ENCODE measurements at places on chromosomes 6 and 20. TPM values are rescaled to one million over a fixed set of nuclear protein-coding genes. Genes with fewer than 3 reads are reported as not detected.

DNA sequence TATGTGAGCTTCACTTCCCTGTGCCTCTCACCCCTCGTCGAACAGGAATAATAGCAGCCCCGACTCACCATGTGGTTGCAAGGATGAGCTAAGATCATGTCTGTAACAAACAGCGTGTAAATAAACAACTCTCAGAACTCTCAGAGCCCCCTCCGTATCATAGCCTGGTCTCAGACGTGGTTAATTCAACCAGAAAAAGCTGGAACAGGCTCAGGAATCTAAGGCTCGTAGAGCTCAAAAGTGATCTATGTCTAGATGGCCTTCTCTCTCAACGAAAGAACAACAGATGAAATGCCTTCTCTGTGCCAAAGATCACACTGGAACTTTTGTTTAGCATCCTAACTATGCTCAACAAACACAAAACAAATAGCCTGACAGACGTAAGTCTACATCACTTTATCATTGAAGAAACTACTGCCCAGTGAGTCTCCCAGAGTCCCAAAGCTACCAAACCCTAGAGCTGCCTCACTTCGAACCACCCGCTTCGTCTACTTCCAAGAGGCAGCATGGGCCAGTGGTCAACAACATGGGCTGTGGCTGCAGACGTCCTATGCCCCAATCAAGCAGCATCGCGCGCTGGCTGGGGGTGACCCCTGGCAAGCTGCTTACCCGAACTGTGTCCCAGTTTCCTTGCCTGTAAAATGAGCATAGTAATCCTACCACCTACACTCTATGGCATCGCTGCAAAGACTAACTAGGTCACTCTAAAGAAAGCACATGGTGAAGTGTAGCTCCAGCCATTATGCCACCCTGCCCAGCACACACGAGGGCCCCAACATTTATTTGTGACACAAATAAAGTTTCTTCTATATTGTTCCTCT lies 35.1 kb downstream of the NFATC2 start:
- no peak for DNase-seq

DNA sequence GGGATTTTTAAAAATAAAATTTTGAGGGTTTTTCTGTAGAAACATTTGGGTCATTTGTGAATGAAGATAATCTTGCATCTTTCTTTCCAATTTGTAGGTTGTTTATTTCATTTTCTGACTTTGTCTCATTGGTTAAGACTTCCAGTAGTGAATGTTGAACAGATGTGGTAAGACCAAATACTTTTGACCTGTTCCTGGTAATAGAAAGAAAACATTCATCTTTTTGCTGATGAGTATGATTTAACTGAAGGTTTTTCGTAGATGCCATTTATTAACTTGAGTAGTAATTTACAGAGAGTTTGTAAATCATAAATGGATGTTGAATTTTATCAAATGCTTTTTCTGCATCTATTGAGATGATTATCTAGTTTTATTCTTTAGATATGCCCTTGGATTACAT lies 416.1 kb upstream of the CITED2 start:
- DNase-seq, result no peak

The TMEM200A gene
- not detected for total RNA-seq

GRCh38 chr6:150254770-150255169 lies 111.9 kb downstream of the PPP1R14C start:
- DNase-seq, result no peak

The PNPLA1 gene
- not detected for total RNA-seq

GRCh38 chr6:55957961-55958422 lies 82.6 kb upstream of the BMP5 start:
- DNase-seq, result no peak

DNA sequence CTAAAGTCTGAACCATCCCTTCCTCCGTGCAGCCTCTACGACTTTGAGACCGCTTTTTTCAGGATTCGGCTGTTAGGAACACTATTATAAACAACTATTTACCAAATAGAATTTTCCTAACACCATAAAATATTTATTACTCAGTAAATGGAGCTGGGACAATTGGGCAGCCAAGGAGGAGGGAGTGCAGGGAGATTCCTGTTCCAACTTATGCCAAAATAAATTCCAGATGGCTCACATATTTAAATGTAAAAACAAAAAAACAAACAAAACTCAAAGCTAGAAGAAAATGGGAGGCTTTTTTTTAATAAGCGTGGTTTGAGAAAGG lies 48.1 kb downstream of the TCP11 start:
- DNase-seq, result no peak

The PLEKHG1 gene
- total RNA-seq, result 2.8 TPM

The COX4I2 gene
- not detected for total RNA-seq

The AVP gene
- not detected for total RNA-seq

The ADIG gene
- total RNA-seq, result not detected

DNA sequence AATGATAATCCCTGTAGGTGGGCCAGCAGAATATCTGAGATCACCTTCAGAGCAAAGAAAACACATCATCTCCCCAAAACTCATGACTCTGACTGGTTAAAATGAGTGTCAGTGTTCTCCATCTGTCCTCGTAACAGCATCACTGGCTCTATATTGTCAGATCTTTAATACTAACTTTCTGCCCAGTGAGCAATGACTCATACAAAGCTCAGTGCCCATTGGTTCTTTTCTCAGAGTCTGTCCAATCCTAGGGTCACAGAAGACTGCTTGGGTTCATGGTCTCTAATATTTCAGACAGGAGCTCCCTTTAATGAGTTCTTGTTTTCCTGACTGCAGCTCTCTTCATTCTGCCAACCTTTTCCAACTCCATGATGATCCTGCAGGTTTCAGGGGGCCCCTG lies 36.4 kb downstream of the HLA-DPB1 start:
- DNase-seq, result peak; percentile 54

- DNase-seq, result no peak
Observed at GRCh38 chr20:52270696-52271095, 79.1 kb upstream of the ZFP64 start.

The TMEM151B gene
- total RNA-seq, result 0.23 TPM

DNA sequence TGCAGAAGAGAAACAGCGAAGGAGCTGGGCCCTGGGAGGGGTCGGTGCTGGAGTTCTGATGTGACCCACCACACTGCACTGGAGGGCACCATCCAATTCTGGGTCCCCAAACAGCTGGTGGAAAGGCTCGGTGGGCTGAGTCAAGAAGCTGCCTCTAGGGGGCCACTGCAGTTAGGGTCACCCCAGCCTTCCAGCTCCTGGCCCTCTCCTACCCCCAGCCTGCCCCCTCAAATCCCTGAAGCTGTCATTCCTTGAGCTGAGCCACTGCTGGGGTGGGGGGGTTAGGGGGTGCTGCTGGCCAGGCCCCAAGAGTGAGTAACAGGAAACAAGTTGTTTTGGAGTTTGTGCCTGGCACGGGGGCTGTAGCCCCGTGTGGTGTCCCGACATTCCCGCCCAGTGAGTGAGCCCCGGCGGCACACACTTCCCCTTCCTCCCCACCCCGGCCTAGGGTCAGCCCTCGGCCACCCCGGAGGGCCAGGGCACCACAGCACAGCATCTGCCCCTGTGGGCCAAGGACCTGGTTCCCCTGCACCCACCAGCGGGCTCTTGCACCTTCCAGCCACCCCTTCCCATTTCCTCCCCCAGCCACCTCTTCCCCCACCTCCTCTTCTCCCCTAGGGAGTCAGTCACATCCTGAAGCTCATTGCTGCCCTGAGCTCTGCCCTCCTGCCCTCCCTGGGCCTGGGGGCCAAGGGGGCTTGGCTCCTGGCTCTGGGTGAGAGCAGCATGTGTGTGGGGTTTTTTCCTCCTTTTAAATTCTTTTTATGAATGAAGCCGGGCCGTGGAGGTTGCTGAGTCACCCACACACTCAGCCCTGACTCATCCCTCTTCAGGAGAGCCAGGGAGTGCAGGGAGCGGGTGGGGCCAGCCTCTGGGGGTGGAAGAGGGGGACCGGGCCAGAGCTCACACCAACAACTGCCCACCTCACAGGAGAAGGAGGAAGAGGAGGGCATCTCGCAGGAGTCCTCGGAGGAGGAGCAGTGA lies 4.6 kb downstream of the SMIM29 start:
- DNase-seq, result peak; percentile 98

DNA sequence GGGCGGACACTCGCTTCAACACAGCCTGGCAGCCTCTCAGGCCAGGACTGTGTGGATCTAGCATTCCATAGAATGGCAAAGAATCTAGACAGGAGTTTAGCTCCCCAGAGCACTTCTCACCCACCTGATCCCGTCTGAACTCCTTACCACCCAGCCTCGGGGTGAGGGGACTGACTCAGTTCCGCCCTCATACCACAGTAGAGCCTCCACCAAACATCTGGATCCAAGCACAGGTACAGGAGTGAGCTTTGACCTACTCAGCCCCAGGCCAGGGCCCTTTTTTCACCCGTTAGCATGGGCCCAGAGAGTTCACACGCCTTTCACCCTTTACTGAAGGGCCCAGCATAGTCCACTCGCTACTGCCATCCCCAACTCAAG lies 715 bp downstream of the PSMF1 start:
- no peak for DNase-seq

GRCh38 chr6:89379281-89379680 lies 26.8 kb upstream of the UBE2J1 start:
- no peak for DNase-seq

DNA sequence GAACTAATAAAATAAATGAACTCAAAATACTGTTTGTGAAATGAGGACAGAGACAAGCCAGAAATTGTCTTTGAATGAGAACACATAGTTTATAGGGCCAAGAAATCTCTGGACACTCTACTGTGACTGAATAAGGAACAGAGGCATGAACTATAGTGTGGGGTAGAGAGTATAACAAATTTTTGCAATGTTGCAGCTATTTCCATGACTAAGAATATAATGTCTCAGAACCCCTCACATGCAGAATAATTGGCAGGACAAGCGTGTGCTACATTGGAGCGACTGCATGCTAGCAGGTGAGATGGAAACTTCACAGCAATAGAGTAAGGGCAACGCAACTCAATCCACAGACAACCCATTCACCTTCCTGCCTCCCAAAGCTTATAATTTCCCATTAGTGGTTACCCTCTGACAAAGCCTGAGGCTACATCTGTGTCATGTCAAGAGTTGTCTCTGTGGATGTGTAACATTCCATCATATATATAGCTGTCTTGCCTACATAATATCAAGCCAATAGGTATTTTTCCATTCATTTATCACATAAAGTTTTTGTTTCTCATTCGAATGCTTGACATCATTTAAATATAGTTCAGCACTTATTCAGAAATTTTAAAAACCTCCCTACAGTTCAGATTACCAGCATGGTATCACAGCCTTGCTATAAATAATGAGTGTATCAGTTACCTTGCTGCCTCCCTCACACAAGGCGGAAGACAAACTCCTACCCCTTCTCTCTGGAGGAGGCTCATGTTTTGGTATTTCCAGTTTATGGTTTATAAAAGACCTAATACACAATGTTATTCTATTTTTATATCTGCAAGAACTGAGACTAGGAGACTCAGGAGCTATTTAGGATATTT lies 47.9 kb upstream of the ECHDC1 start:
- no peak for DNase-seq

DNA sequence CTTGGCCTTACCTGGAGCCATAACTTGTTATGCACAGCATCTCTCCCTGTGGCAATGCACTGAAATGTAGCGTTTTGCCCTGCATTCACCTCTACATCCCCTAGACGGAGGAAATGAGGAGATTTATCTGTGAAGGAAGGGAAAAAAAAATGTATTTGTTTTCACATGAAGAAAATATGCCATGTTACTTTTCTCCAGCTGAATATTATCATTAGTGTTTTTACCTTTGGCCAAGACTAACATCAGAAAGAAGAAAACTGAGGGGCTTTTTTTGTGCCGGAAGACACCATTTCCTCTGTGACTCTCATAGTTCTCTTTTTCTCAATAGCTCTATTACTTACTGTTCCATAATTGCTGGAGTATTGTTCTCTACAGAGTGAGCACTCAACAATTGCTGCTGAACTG lies 280.4 kb downstream of the PTPRK start:
- DNase-seq, result no peak

- peak; percentile 67 for DNase-seq
Observed at GRCh38 chr6:149129371-149130077, 188.0 kb upstream of the TAB2 start.

The XKR7 gene
- total RNA-seq, result 0.12 TPM

- DNase-seq, result no peak
Observed at GRCh38 chr6:149211046-149211571, 106.4 kb upstream of the TAB2 start.

- no peak for DNase-seq
Observed at GRCh38 chr6:134821928-134822864, 127.7 kb downstream of the ALDH8A1 start.

GRCh38 chr6:127459231-127459641 lies at the start of gene KIAA0408:
KIAA0408 (minus strand) TSS chr6:127459389; CDS start chr6:127453981, 5,408 bp downstream.
- DNase-seq, result peak; percentile 6

The KHDC1L gene
- not detected for total RNA-seq

- peak; percentile 52 for DNase-seq
Observed at GRCh38 chr6:5205877-5206850, 54.6 kb downstream of the LYRM4 start.

The PDYN gene
- not detected for total RNA-seq

DNA sequence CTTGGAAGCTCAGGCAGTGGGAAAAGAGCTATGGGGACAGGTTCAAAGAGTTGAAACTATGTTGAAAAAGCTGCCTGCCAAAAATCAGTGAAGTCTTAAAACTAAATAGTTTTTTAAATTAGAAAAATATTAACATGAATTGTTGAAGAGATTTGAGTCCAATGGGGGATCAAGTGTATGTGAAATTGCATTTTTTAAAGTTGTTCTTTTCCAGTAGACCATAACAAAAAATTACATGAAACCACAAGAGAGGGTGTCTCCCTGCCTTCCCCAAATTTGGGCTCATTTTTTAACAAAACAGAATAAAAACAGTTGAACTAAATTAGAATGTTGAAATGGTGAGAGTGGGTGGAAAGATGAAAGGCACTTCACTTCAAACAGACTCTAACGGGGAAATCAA lies 31.5 kb upstream of the COL10A1 start:
- no peak for DNase-seq

The ZC2HC1B gene
- not detected for total RNA-seq

DNA sequence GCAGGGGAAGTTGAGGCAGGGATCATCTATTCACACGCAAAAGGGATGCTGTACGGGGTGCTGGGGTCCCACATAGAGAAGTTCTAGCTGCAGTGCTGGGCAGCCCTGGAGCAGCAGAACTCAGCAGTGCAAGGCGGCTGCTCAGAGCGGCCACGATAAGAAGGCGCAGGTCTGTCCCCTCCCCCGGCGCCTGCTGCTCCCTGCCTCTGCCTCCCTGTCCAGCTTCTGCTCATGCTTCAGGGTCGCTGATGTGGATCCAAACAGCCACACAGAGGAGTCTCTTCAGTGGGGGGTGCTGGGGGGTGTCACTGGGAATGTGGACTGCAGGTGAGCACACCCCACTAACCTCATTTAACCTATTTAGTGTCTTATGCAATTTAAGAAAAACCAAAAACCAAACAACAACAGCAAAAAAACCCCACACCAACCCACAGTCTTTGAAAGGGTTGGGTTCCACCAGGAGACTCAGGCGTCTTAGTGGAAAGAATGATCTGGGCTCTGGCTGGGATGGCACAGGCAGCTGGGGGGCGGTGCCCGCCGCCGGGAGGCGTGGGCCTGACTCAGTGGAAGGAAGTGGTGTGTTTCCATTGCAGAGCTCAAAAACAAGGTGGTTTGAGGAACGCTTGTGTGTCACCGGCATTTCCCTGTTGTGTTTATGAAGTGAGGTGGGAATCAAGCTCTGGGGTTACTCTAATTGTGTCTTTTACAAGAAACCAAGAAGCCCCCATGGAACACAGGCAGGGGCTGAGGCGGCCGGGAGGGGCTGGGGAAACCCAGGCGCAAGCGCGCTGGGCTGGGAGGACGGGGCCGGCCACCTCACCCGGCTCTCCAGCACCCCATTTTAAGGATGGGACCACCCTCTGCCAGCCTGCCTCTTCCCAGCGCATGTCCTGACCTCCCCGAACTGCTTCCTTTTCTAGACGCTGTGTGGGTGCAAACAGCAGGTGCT lies 55.1 kb downstream of the IRF4 start:
- DNase-seq, result peak; percentile 70

GRCh38 chr6:130203370-130203769 lies 19.4 kb downstream of the SAMD3 start:
- no peak for DNase-seq
